CD4-positive, alpha-beta T cell treated with Interleukin-15 for 4 hours (primary cell): ENCODE measurements at places on chromosomes 4 and X.

- no peak for DNase-seq
Measured at GRCh38 chr4:55010550-55010949, 114.8 kb downstream of the KDR start.

DNA sequence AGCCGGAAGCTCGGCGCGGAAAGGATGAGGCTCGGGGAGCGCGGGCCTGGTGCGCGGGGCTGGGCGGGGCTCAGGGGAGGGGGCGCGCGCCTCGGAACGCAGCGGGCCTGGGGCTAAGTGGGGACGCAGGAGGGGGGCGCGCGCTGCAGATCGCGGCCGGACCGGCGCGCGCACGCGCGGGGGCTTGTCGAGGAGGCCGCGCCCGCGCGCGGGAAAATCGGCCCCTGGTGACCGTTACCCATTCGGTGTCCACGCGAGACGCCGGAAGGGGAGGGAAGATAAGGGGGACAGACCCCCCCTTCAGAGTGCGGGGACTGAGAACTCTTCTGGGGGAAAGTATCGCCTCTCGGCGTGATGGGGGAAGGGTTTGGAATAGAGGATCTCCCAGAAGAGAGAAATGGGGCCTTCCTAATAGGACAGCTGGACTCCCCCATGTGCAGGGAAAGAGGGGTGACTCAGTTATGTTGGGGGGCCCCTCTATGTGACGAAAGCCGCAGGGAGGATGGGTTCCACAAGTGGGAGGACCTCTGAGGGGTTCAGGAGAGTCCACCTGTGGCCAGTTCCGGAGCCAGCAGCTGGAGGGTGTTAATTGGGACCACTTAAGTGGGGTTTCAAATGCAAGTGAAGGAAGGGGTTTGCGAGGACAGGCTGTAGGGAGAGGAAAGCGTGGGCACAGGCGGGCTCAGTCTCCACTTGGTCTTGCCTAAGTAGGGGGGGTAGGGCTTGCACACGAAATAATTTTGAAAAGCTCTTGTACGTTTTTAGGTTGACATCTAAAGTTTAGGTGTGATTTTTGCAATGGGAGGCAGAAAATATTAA, 584 bp downstream of the SUV39H1 start:
- peak; percentile 12 for DNase-seq

DNA sequence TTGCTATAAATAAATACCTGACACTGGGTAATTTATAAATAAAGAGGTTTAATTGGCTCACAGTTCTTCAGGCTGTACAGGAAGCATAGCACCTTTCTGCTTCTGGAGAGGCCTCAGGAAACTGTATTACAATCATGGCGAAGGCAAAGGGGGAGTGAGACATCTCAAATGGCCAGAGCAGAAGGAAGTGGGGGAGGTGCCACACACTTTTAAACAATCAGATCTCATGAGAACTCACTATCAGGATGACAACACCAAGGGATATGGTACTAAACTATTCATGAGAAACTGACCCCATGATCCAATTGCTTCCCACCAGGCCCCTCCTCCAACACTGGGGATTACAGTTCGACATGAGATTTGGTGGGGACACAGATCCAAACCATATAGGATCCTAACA, 11.7 kb upstream of the TCEAL9 start:
- DNase-seq: no peak

- DNase-seq: no peak
Measured at GRCh38 chr4:2712261-2712842, 43.8 kb downstream of the TNIP2 start.

DNA sequence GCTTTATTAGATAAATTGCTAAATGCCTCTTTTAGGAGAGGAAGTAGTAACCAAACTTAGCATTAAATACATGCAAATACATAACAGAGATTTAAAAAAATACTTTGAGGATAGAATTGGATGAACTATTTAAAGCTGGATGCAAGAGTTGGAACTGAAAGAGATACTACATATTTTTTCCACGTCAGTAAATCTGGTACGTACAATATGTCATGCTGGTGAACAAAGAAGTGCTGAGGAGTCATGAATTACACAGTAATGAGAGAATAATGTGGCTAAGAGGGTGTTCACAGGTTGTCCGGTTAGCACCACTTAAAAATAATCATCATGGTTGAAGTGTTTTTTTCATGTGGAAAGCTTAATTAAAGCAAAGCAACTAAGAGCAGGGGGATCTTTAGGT, 184.1 kb upstream of the FRMPD4 start:
- no peak for DNase-seq

DNA sequence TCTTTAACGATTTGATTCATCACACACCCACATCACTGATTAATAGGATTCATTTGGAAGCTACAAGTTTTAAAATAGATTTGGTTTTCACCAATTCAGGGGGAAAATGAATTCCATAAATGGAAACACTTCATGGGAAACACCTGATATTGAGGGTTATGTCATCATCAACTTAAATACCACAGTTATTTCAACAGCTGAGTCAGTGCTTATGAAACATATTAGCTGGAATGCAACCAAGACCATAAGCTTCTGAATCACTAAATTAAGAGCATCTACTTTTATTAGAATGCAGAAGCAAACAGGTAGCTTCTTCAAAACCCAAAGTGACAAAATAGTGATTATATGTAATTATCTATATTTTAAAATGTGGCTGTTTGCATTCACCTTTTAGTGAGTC, 207.8 kb upstream of the DCAF8L1 start:
- no peak for DNase-seq

- no peak for DNase-seq
Measured at GRCh38 chrX:134552351-134552750, 92.4 kb downstream of the HPRT1 start.

DNA sequence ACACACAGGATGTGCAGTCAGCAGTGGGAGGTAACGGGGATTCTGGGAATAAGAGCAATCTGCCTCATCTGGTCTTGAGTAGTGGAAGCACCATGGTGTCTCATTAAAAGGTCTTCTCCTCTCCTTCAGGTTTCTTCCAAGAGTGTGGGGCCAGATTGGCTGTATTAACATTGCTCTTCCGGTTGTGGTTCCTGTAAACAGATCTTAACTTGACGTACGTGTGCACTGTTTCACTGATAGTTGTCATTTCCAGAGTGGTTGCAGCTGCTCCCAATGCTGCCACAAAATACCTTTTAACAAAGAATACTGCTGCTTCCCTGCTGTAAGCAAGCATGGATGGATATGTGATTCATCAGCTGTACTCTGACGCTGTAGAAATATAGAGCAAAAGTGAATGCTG, 1443.4 kb upstream of the TENM3 start:
- DNase-seq: no peak

- no peak for DNase-seq
Measured at GRCh38 chr4:13340672-13341071, 143.5 kb downstream of the RAB28 start.

DNA sequence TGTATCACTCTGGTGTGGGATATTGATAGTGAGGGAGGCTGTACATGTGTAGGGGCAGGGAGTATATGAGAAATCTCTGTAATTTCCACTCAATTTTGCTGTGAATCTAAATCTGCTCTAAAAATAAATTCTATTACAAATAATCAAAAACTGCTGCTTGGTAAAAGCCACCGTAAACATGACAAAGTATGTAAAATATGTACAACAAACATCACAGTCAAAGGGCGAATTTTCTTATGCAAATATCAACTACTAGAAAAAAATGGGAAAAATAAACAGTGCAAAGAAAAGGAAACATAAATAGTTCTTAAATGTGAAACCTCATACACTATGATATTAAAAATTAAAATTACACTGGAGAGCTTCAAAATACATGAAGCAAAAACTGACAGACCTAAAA, 105.1 kb upstream of the DCLK2 start:
- DNase-seq: no peak
